ENCODE measurements at places on chromosomes 5 and 9. TPM values are rescaled to one million over a fixed set of nuclear protein-coding genes. Genes with fewer than 3 reads are reported as not detected.

DNA sequence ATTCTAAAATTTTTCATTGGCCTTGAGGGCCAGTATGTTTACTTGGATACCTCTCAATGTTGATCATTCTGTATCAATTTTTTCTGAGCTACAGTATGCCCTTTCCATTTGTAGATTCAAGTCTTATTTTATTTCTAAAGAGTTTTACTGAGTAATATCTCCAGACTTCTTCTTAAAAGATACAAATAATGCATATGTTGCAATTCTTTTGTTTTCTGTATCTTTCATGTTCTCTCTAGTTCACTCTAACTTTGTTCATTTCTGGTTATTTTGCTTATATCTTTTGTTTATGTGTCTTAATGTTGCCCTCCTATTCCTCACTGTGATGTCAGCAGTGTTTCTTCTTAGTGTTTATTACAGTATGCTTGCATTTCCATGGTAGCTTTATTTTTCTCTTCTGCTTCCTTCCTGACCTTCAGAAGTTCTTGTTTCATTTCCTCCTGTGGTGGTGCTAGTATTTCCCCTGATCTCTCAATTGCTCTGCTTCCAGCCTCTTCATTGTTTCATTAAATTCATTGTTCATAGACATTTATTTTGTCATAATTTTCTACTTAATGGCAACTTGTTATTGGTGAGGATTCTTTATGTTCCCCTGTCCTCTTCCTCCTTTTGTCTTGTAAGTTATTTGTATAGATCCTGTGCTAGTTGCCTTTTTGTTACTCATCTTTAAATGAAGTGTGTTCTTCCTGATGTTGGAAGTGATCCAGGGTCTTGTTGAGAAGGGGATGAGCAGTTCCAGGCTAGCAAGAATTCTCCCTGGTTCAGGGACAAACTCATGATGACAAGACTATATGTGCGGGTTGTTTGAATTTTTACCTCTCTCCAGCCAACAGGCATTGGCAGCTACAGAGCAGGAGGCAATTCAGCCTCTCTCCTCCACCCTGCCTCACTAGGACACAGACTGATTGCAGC, 160.8 kb downstream of the DEPDC1B start:
- H3K4me1 ChIP-seq, result no peaks in the 10 kb centered on the region
- no peaks in the 10 kb centered on the region for H3K36me3 ChIP-seq
- H3K4me3 ChIP-seq, result no peak overlapping the region
- peaks cover 13% of the 10 kb centered on the region for H3K27me3 ChIP-seq
- H3K27ac ChIP-seq, result no peak overlapping the region

- H3K27me3 ChIP-seq, result no peaks in the 10 kb centered on the region
- ATAC-seq, result no peak
- H3K4me1 ChIP-seq, result no peaks in the 10 kb centered on the region
- H3K36me3 ChIP-seq, result peaks cover 18% of the 10 kb centered on the region
Measured at GRCh38 chr9:123654218-123654993, 275.5 kb downstream of the DENND1A start.

GRCh38 chr9:133534346-133535291, at the start of gene ADAMTSL2:
Gene ADAMTSL2 (plus strand): TSS chr9:133534704. CDS start chr9:133536713, 2,009 bp downstream.
- H3K36me3 ChIP-seq, result no peaks in the 10 kb centered on the region
- ATAC-seq, result no peak
- peaks cover 20% of the 10 kb centered on the region for H3K27me3 ChIP-seq
- H3K4me3 ChIP-seq, result no peak within 1 kb of the TSS
- H3K27ac ChIP-seq, result no peak within 1 kb of the TSS

DNA sequence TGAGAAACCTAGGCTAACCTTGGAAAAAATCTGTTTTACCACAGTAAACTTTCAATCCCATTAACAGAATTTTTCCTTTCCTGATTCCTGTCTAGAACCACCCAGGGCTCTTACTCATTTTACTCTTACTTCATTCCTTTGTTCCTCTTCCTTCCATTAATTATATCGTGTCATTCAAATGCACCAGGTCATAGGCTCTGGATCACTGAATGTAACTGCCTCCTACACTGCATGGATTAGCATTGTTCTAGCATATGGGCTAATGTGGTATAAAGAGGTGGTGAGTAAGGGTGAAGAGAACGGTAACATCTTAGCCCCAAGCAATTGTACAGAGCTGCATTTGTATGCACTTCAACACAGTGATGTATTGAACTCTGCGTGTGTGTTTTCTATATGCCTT, 49.5 kb upstream of the SPINK5 start:
- H3K36me3 ChIP-seq, result no peaks in the 10 kb centered on the region
- no peak for ATAC-seq
- H3K27ac ChIP-seq, result no peak overlapping the region
- H3K4me1 ChIP-seq, result no peaks in the 10 kb centered on the region
- H3K27me3 ChIP-seq, result no peaks in the 10 kb centered on the region

DNA sequence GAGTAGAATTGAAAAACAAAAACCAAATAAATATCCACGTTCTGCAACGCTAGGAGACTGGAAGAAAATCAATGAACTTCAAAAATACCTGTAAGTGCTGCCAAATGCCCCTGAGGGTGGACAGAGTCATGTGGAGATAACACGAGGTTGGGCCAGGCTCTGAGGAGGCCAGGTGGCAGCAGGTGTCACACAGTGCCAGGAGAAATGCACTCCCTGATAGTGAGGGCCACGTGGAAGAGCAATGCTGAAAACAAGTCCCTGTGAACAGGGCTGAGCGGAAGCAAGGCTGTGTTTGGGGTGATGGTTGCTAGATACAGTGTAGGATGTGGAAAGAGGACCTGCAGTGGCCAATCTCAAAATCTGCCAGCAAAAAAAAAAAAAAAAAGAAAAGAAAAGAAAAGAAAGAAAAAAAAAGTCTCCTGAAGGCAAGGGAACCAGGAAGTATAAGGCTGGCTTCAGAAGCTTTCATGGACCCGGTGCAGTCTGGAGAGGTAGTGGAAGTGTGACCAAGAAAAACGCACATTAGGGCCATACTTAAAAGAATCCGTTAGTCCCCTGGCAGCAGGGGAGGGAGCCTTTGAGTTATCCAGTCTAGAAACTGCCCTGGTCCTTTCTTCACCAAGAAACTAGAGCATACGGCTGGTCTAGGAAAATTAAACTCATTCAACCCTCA, 16.8 kb downstream of the C1QTNF3 start:
- no peak overlapping the region for H3K27ac ChIP-seq
- H3K4me3 ChIP-seq, result no peak overlapping the region
- peaks cover 31% of the 10 kb centered on the region for H3K36me3 ChIP-seq
- peaks cover 13% of the 10 kb centered on the region for H3K4me1 ChIP-seq
- ATAC-seq, result no peak

- no peak for ATAC-seq
- H3K4me1 ChIP-seq, result no peaks in the 10 kb centered on the region
- no peak overlapping the region for H3K4me3 ChIP-seq
- no peak overlapping the region for H3K27ac ChIP-seq
- no peaks in the 10 kb centered on the region for H3K36me3 ChIP-seq
Measured at GRCh38 chr9:87011551-87011950, 64.2 kb upstream of the GAS1 start.

- H3K4me3 ChIP-seq, result no peak overlapping the region
- no peak for ATAC-seq
- no peaks in the 10 kb centered on the region for H3K36me3 ChIP-seq
- no peaks in the 10 kb centered on the region for H3K27me3 ChIP-seq
Measured at GRCh38 chr9:107390778-107391177, 98.8 kb downstream of the KLF4 start.

DNA sequence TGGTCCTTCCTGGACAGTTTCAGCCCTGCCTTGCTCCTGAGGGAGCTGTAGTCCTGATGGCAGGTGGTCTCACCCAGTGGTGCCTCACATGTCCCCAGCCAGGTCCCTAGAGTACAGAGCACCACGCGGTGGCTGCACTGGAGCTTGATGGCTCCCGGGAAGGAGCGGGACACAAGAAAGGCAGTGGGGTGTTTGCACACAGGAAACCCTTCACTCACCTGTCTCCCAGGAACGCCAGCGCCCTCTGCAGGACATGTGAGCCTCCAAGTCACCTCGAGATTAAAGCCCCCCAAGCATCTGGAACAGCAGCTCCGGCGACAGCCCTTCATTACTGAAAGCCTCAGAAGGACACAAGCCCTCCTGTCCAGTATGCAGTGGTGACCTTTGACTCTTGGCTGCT, 19.9 kb upstream of the TMEM250 start:
- H3K4me3 ChIP-seq, result no peak overlapping the region
- no peak overlapping the region for H3K27ac ChIP-seq
- no peak for ATAC-seq
- H3K4me1 ChIP-seq, result no peaks in the 10 kb centered on the region
- no peaks in the 10 kb centered on the region for H3K36me3 ChIP-seq

DNA sequence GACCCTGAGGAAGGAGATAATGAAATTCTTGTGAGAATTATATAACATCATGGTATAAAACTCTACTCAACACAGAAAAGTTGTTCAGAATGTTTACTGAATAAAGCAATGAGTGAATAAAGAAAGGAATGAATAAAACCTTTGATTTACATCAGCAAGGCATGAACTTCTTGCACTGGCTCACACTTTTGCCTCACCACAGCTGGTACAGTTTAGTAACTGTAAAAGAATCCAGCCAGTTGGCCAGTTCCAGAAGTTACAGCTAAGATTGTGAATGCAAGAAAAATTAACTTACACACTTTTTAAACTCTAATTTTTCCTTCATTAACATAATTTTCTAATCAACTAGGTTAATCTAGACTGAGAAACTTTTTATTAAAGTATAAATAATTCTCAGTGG, 490.9 kb downstream of the NFIB start:
- no peaks in the 10 kb centered on the region for H3K36me3 ChIP-seq
- ATAC-seq, result no peak
- no peak overlapping the region for H3K4me3 ChIP-seq
- no peaks in the 10 kb centered on the region for H3K4me1 ChIP-seq
- H3K27ac ChIP-seq, result no peak overlapping the region

SRA1 gene
- total RNA-seq, result 39.1 TPM

GRCh38 chr5:138833080-138833479, 42.1 kb downstream of the LRRTM2 start:
- peaks cover 7% of the 10 kb centered on the region for H3K36me3 ChIP-seq
- no peak overlapping the region for H3K27ac ChIP-seq

DNA sequence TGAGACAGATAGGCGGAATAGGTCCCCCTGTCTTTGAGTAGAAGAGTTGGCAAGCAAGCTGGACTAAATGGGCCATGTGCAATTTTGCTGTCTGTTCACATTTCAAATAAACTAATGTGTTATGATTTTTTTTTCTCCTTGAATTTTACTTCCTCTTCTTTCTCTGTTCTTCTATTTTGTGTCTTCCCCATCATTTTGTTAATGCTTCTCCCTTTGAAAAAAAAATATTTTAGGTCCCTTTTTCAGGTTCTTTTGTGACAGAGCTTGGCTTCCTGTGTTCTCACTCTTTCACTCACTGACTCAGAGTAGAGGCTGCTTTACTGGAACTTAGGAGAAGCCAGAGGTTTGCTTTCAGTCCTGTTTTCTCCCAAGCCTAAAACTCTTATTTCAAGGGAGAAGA, 48.1 kb downstream of the PTCD2 start:
- H3K4me3 ChIP-seq, result no peak overlapping the region
- no peak for ATAC-seq
- H3K27me3 ChIP-seq, result no peaks in the 10 kb centered on the region
- no peak overlapping the region for H3K27ac ChIP-seq
- peaks cover 5% of the 10 kb centered on the region for H3K36me3 ChIP-seq

DNA sequence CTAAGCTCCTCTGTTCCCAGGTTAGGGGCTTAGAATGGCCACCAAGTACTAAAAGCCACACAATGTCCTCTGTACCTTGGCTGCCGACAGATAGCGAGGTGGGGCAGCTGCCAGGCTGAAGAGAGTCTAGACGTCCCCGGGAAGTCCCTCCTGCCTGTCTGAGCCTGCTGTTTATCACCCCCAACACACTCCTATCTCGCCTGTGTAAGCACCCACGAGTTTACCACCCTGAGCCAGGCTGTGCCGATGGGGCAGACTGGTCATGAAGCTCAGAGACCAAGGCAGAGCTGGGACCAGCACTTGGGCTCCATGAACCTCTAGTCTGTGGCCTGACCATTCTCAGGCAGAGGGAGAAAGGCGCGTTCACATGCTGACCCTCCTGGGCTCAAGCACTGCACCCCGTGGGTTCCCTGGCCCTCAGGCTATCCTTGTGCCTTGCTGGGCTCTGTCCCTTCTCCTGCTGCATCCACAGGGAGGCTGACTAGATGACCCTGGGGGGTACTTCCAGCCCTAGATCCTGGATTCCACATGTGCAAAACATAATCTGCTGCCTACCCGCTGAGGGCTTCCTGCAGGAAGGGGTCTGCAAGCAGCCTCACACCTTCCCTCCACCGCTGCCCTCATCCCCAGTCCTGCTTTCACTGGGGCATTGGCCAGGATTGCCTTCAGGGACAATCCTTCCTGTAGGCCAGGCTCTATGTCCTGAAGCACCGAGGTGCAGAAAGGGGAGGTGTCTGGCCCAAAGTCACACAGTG, 18.6 kb upstream of the SLC25A51 start:
- H3K27me3 ChIP-seq, result no peaks in the 10 kb centered on the region
- H3K4me1 ChIP-seq, result no peaks in the 10 kb centered on the region
- no peak overlapping the region for H3K4me3 ChIP-seq
- no peak overlapping the region for H3K27ac ChIP-seq
- ATAC-seq, result no peak
- H3K36me3 ChIP-seq, result no peaks in the 10 kb centered on the region

GRXCR2 gene
- total RNA-seq, result not detected

- no peaks in the 10 kb centered on the region for H3K36me3 ChIP-seq
- H3K27me3 ChIP-seq, result no peaks in the 10 kb centered on the region
- peak; percentile 36 for ATAC-seq
- no peak overlapping the region for H3K4me3 ChIP-seq
Measured at GRCh38 chr5:98415663-98416062, 357.8 kb upstream of the RGMB start.

INSL6 gene
- total RNA-seq, result not detected

GRCh38 chr5:52786949-52787599, 642 bp upstream of the ITGA1 start:
- peak overlapping the region; percentile 87 for H3K4me3 ChIP-seq
- H3K36me3 ChIP-seq, result no peaks in the 10 kb centered on the region
- H3K4me1 ChIP-seq, result peaks cover 28% of the 10 kb centered on the region
- H3K27ac ChIP-seq, result peak overlapping the region; percentile 82

FAM163B gene
- total RNA-seq, result not detected

SLC4A9 gene
- 0.26 TPM for total RNA-seq

MATR3 gene
- 184 TPM for total RNA-seq

- H3K27me3 ChIP-seq, result peaks cover 11% of the 10 kb centered on the region
- H3K4me1 ChIP-seq, result no peaks in the 10 kb centered on the region
- ATAC-seq, result no peak
Measured at GRCh38 chr5:133664422-133664821, 52.1 kb upstream of the FSTL4 start.

- H3K27me3 ChIP-seq, result peaks cover 13% of the 10 kb centered on the region
- no peak overlapping the region for H3K4me3 ChIP-seq
- H3K36me3 ChIP-seq, result no peaks in the 10 kb centered on the region
- H3K27ac ChIP-seq, result no peak overlapping the region
- ATAC-seq, result no peak
- H3K4me1 ChIP-seq, result peaks cover 4% of the 10 kb centered on the region
Measured at GRCh38 chr9:68860419-68860818, 153.5 kb downstream of the PRKACG start.

DNA sequence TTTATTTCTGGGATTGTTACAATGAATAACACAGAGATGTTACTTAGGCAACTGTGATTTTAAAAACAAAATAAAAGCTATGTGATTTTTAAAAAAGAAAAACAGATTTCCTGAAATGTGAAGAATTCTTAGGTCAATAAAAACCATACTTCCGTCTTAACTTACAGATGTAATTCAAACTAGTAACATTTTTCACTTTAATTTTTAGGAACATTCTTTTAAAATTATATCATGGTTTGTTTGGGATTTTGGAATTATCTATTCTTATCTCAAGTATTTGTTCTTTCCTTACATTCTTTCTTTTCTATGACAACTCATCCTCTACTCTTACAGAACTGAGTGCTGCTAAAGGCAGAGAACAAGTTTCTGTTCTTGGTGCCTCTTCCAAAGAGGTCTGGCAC, 159.5 kb downstream of the RAPGEF6 start:
- peaks cover 5% of the 10 kb centered on the region for H3K4me1 ChIP-seq
- ATAC-seq, result no peak
- H3K27ac ChIP-seq, result peak overlapping the region; percentile 23
- H3K4me3 ChIP-seq, result no peak overlapping the region
- peaks cover 92% of the 10 kb centered on the region for H3K36me3 ChIP-seq
- no peaks in the 10 kb centered on the region for H3K27me3 ChIP-seq

All from activated T-helper 17 cell treated with anti-CD3 and anti-CD28 coated beads, Interleukin-2, amount 50 U/mL, for 72 hours (primary cell).